ENCODE measurements at places on chromosomes 1 and 21. TPM values are rescaled to one million over a fixed set of nuclear protein-coding genes. Genes with fewer than 3 reads are reported as not detected.
A peak's percentile ranks its signal among the peaks of the same experiment; 100 is the strongest.

DCST1 gene
- total RNA-seq, result not detected

DNA sequence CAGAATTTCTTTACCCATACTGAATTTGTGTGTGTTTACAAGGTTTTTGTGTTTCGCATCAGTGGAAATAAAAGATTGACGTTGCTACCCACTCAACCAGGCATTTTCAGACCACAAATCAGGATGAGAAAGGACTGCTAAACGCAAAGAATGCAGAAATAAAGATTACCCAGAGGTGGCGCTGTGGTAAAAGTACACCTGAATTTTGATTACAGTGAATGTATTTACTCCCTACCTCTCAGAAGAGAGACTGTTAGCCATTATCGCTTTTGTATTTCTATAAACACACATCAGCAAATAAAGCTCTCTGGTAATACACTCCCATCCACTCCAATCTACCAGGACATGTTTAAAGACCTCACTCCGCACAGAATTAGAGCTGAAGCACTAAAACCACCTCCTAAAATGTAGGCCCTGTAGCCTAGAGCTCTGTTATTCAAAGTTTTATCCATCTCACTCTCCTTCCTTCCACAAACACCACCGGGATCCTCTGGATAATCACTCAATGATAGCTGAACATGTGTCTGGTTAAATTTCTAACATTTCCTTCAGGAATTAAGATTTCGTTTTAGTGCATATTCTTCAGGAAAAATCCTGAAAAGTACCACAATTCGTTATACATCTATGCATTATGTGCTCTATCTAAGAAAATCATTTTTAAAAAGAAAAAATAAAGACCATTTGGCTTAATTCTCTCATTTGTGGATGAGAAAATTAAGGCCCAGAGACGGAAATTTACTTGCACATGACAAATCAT lies 2.5 kb upstream of the LMO4 start:
- peak; percentile 71 for DNase-seq
- H3K27me3 ChIP-seq, result no peaks in the 10 kb centered on the region
- no peak overlapping the region for H3K27ac ChIP-seq
- no peaks in the 10 kb centered on the region for H3K36me3 ChIP-seq
- H3K4me1 ChIP-seq, result peaks cover 18% of the 10 kb centered on the region

DNA sequence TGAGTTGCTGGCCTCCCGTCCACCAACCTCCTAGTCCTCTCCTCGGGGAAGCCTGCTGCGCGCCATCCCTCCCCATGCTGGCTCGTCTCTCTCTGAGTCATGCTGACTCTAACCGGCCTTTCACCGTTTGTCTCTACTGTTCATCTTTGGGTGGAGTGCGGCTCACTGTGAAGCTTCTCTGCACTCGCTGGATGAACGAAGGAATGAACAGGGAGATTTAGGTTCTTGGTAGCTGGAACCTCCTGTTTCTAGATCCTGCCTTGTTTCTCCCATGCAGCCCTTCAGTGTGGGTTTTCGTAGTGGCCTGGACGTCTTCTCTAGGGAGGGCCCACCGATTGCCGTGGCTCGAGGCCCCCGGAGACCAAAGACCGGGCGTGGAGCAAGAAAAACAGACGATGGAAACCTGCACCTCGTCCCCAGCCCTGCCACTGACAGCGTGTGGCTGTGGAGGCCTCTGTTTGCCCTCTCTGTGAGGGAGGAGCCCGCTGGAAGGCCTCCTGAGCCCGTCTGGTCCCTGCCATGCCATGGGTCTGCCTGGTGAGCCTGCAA lies 227.6 kb upstream of the C1orf174 start:
- no peaks in the 10 kb centered on the region for H3K36me3 ChIP-seq
- H3K27ac ChIP-seq, result no peak overlapping the region
- DNase-seq, result no peak
- no peak overlapping the region for H3K4me3 ChIP-seq

LAMC1 gene
- 111 TPM for total RNA-seq

SF3B4 gene
- total RNA-seq, result 49.2 TPM

DNA sequence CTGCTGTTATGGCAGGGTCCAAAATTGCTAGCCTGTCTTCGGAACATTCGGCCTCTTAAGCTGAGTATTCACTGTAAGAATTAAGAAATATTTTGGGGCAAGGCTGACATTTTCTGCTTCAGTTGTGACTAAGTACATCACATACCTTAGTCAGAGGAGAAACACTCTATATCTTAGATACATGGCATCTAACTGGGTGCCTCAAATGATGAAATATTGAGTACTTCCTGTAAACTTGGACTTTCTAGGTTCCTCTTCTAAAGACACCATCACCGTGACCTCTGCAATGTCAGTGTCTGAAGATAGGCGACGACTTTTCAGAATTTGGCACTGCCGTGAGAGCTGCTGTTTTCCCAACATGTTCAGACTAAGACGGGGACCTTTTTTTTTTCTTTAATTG lies 65.6 kb downstream of the PCBP3 start:
- H3K27me3 ChIP-seq, result no peaks in the 10 kb centered on the region
- H3K4me3 ChIP-seq, result no peak overlapping the region
- H3K36me3 ChIP-seq, result no peaks in the 10 kb centered on the region
- H3K4me1 ChIP-seq, result no peaks in the 10 kb centered on the region
- DNase-seq, result no peak

ASPM gene
- total RNA-seq, result 65.4 TPM

SELL gene
- not detected for total RNA-seq

- 0 out of 2 replicates have a peak, but pooled peaks cover 3% of the 10 kb centered on the region for H3K4me1 ChIP-seq
- DNase-seq, result no peak
- no peaks in the 10 kb centered on the region for H3K27me3 ChIP-seq
- peaks cover 5% of the 10 kb centered on the region for H3K36me3 ChIP-seq
- no peak overlapping the region for H3K4me3 ChIP-seq
These were observed 29.0 kb downstream of the NME7 start for GRCh38 chr1:169338617-169339016.

DNA sequence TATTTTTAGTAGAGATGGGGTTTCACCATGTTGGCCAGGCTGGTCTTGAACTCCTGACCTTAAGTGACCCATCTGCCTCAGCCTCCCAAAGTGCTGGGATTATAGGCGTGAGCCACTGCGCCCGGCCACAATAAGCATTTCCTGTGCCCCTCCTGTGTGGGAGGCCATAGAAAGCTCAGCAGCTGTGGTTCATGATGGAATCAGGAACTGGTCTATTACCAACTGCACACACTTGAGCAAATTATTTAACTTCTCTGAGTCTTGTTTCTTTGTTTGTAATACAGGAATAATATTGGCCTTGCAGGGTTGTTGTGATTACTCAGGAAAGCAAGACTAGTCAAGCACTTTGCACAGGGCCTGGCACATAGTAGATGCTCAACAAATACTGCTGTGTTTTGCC lies 15.0 kb downstream of the RHBG start:
- H3K4me1 ChIP-seq, result peaks cover 17% of the 10 kb centered on the region
- no peak for DNase-seq
- peaks cover 34% of the 10 kb centered on the region for H3K27me3 ChIP-seq
- H3K36me3 ChIP-seq, result no peaks in the 10 kb centered on the region
- H3K27ac ChIP-seq, result no peak overlapping the region

TMEM54 gene
- total RNA-seq, result 13.6 TPM

GRCh38 chr1:229221106-229222019 lies 49.5 kb upstream of the RAB4A start:
- H3K4me3 ChIP-seq, result no peak overlapping the region
- H3K4me1 ChIP-seq, result no peaks in the 10 kb centered on the region
- DNase-seq, result no peak
- no peaks in the 10 kb centered on the region for H3K27me3 ChIP-seq
- H3K27ac ChIP-seq, result no peak overlapping the region

GRCh38 chr1:24540906-24541710 lies 14.8 kb upstream of the NCMAP start:
- DNase-seq, result no peak
- H3K27me3 ChIP-seq, result no peaks in the 10 kb centered on the region
- H3K4me1 ChIP-seq, result peaks cover 16% of the 10 kb centered on the region

- H3K36me3 ChIP-seq, result no peaks in the 10 kb centered on the region
- no peak overlapping the region for H3K4me3 ChIP-seq
- DNase-seq, result no peak
- no peak overlapping the region for H3K27ac ChIP-seq
- no peaks in the 10 kb centered on the region for H3K27me3 ChIP-seq
- H3K4me1 ChIP-seq, result 0 out of 2 replicates have a peak, but pooled peaks cover 4% of the 10 kb centered on the region
These were observed 64.8 kb upstream of the GALNT2 start for GRCh38 chr1:230002164-230002803.

MMEL1 gene
- total RNA-seq, result 0.43 TPM

DNA sequence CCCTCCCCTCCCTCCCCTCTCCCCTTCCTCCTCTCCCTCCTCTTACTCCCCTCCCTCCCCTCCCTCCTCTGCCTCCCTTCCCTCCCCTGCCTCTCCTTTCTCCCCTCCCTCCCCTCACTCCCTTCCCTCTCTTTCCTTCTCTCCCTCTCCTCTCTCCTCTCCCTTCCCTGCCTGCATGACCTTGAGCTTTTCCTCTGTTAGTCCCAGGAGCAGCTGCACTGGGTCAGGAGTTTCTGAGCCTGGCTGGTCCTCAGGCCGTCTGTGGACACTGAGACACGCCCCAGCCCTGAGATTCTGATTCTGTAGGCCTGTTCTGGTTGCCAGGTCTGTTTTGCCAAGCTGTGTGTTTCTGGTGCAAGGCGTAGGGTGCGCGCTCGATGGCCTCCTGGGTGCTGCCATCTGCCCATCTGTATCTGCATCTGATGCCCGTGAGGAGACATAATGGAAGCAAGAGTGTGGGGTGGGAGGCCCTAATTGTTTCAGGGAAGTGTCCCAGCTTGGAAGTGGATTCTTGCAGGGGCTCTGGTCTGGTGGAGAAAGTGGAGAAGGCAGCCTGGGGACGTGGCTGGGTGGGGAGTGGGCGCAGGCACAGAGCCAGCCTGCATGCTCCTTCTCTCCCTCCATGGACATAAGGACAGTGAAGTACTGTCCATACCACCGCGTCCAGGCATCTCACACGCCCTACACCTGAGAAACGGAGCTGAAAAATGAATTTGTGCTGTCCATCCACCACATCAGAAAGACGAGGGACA lies 97.2 kb downstream of the WDR4 start:
- H3K27ac ChIP-seq, result no peak overlapping the region
- peak; percentile 78 for DNase-seq
- H3K27me3 ChIP-seq, result peaks cover 25% of the 10 kb centered on the region
- H3K4me3 ChIP-seq, result peak overlapping the region; percentile 75
- no peaks in the 10 kb centered on the region for H3K36me3 ChIP-seq
- H3K4me1 ChIP-seq, result peaks cover 36% of the 10 kb centered on the region

DNA sequence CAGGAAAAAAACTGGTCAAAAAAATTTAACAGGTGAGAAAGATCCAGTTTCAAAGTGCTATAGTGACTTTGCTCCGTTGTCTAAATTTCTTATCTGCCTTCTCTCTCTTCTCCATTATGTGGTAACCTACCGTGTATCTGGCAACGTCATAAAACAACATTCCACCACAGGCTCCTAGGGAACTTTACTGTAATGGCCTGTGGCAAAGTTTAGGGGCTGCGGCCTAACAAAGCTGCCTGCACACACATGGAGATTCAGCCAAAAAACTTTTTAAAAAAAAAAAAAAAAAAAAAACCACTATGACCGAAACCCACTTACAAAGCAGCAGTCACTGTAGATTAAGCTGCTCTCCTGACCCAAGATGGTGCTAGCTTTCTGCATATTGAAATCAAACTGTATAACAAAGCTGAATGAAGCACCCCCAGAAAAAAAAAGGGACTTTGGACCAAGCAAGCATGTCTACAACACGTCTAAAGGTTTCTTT lies 202.6 kb downstream of the SLC45A1 start:
- H3K36me3 ChIP-seq, result no peaks in the 10 kb centered on the region
- peak overlapping the region; percentile 64 for H3K27ac ChIP-seq
- H3K4me3 ChIP-seq, result no peak overlapping the region

FTCD gene
- 3.3 TPM for total RNA-seq

DNA sequence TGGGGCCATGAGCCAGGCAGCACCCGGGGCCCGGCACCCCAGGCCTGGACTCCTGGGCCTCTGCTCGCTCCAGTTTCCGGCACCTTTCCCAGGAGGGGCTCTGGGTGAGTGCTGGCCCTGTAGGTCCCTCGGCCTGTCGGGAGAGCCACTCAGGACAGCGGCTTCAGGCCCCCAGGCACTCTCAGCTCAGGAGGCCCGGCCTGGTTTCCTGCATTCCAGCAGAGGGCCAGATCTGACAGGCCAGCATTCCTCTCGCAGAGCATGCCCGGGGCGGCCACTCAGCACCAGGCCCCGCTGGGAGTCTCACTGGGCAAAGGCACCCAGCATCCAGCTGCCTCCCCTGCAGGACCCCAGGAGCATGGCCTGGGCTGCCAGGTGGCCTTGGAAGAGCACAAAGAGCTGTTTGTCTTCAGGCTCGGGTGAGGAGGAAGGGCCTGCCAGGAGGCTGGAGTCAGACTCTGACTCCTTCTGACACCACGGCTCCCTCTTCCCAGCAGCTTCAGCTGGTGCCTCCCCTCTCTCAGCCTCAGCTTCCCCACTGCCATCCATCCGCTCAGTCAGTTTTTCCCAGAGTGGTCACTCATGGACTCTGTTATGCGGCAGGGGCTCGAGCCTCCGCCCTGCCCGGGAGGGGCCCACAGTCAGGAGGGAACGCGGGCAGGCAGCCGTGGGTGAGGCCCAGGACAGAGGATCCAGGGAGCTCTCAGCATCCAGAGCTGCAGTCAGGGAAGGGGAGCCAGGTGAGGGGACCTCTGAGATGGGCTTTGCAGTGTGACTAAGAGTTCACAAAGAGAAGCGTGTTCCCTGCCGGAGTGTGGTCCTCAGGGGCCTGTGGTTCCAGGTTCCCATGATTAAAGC lies 51.7 kb downstream of the WNT9A start:
- DNase-seq, result no peak
- H3K27ac ChIP-seq, result no peak overlapping the region
- no peak overlapping the region for H3K4me3 ChIP-seq
- H3K36me3 ChIP-seq, result no peaks in the 10 kb centered on the region

GRCh38 chr1:178566187-178566586 lies 53.3 kb downstream of the TEX35 start:
- no peaks in the 10 kb centered on the region for H3K27me3 ChIP-seq
- H3K4me1 ChIP-seq, result no peaks in the 10 kb centered on the region
- DNase-seq, result no peak
- H3K27ac ChIP-seq, result no peak overlapping the region
- no peak overlapping the region for H3K4me3 ChIP-seq
- H3K36me3 ChIP-seq, result no peaks in the 10 kb centered on the region

DNA sequence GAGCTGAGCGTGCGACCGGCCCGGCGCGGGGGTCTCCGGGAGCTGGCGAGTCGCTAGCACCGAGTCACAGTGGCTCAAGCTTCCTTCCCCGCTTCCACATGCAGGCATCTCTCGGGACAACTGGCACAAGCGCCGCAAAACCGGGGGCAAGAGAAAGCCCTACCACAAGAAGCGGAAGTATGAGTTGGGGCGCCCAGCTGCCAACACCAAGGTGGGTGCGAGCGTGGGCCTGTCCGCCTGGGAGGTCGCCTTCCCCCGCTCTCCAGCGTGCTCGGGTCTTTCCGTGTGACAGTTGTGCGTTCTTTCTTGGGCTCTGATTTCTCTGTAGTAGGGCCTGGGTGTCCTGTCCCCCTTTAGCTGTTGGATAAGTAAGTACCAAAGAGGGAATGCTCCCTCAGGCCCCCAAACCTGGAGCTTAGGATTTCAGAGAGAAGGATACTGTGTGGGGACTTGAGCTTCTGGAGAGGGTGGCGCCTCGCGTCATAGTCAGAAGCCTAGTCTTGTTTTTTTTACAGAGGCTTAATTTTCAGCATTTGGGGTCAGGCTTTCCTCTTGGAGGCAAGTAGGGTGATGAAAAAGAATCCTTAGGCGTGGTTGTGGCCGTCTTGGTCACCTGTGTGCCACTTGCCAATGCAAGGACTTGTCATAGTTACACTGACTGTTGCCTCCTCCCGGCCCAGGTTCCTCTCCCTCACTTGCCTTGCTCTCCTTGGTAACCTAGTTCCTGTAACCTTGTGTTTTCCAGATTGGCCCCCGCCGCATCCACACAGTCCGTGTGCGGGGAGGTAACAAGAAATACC lies 790 bp downstream of the RPS8 start:
- peak overlapping the region; percentile 99 for H3K4me3 ChIP-seq
- H3K4me1 ChIP-seq, result peaks cover 15% of the 10 kb centered on the region
- no peak for DNase-seq
- peaks cover 37% of the 10 kb centered on the region for H3K36me3 ChIP-seq
- H3K27me3 ChIP-seq, result no peaks in the 10 kb centered on the region

LIPI gene
- total RNA-seq, result not detected

LRRC38 gene
- not detected for total RNA-seq

MPZ gene
- 1.9 TPM for total RNA-seq
